ENCODE measurements at places on chromosomes 11 and 22. TPM values are rescaled to one million over a fixed set of nuclear protein-coding genes. Genes with fewer than 3 reads are reported as not detected.

Gene OR9G4
- polyA plus RNA-seq, result not detected

Gene SYNGR1
- polyA plus RNA-seq, result 28.4 TPM

GRCh38 chr11:20467487-20468185, 80.1 kb downstream of the PRMT3 start:
- no peak for DNase-seq

Gene TSPAN18
- polyA plus RNA-seq, result 58.2 TPM

Gene RCOR2
- 15.6 TPM for polyA plus RNA-seq

GRCh38 chr11:16456366-16456765, 100.0 kb upstream of the SOX6 start:
- no peak for DNase-seq

Gene UCP3
- 3.2 TPM for polyA plus RNA-seq

DNA sequence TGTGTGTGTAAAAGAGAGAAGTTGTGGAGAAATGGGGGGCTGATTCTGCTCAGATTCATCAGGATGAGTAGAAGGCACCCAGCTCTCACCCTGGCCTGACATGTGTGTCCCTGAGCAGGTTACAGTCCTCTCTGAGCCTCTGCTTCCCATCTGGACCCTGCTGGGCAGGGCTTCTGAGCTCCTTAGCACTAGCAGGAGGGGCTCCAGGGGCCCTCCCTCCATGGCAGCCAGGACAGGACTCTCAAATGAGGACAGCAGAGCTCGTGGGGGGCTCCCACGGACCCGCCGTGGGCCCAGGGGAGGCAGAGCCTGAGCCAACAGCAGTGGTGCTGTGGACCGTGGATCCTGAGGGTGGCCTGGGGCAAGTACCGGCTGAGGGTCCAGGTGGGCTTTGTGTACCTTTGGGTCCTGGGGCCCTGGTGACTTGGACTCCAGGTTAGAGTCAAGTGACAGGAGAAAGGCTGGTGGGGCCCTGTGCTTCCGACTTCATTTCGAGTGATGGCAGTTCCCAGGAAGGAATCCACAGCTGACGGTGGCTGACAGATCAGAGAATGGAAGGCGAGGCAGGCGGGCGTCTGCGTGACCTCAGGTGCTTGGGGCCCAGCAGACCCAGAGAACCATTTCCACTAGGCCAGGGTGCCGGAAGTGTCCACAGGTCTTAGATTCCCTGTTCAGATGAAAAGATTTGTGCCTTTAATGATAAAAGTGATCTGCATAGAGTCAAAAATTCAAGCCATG, 21.9 kb downstream of the NEAT1 start:
- no peak for DNase-seq

DNA sequence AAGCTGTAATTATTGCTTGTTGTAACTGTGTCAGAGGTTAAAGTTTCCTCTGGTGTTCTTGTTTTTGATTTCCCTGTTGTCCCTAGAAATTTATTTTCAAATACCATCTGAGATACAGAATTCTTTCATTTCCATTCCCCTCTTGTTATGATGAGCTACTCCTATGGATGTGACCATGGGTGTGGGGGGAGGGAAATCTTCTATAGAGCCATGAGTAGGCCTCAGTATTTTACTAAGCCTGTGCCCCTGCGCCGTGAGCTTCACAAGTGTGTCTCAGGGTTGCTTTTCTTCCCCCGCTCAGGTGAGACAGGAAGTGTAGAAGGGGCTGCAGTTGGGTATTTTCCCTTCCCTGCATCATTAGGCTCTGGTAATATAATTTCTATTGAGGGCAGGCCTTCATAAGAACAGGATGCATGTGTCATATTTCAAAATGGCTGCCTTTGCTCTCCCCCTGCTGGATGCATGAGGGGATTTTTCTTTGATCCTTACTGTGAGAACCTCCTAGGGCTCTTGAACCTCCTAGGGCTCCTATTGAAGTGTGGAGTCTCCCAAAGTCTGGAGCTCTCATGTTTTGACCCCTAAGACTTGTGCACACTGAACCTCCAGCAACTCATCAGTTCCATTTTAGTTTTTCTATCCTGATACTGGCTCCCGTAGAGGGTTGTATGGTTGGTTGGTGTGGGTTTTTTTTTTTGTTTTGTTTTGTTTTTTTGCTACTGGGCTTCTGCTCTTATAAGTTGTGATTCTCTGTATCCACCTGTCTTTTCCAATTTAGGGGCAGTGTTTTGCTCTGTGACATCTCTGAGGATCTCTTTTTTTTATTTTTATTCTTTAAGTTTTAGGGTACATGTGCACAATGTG, 658.2 kb downstream of the NTM start:
- no peak for DNase-seq

Gene RAB39A
- polyA plus RNA-seq, result 0.82 TPM

DNA sequence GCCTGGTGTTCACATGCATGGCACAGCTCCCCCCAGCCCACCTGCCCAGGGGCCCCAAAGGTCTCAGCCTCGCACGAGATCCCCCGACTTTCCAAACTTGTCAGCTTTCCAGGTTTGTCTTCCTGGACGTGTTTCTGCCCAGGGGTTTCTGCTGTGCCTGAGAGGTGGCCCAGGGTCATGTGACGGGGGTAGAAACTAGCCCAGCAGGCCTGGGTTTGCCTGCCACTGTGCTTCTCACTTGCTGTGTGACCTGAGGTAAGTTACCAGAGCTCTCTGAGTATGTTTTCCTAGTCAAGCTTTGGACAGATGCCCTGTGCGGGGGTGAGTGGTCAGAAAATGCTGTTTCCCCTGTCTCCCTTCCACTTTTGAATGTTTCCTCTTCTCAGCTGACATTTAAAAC, 38.3 kb upstream of the SHISAL1 start:
- DNase-seq, result no peak

All from renal cortex interstitium (tissue), 15 donors.